A549 (cell line): ENCODE measurements at places on chromosomes 16 and 17. TPM values are rescaled to one million over a fixed set of nuclear protein-coding genes. Genes with fewer than 3 reads are reported as not detected.
A peak's percentile ranks its signal among the peaks of the same experiment; 100 is the strongest.

Gene ETV4
- polyA plus RNA-seq, result 14.0 to 21.4 TPM (median 18.5 TPM) in 3 replicates

Gene GPR142
- polyA plus RNA-seq, result not detected in 3 replicates

GRCh38 chr17:46742565-46743270 is 75.8 kb downstream of the WNT3 start:
- DNase-seq, result peak; percentile 84

- DNase-seq, result peak; percentile 10
These were observed 163.3 kb downstream of the HS3ST2 start for GRCh38 chr16:22977294-22977697.

Gene ATP2A3
- polyA plus RNA-seq, result 2.5 to 4.1 TPM (median 3.1 TPM) in 3 replicates

Gene SKAP1
- polyA plus RNA-seq, result 0.08 to 0.16 TPM (median 0.14 TPM) in 3 replicates

Gene KRTAP4-3
- not detected in 3 replicates for polyA plus RNA-seq

DNA sequence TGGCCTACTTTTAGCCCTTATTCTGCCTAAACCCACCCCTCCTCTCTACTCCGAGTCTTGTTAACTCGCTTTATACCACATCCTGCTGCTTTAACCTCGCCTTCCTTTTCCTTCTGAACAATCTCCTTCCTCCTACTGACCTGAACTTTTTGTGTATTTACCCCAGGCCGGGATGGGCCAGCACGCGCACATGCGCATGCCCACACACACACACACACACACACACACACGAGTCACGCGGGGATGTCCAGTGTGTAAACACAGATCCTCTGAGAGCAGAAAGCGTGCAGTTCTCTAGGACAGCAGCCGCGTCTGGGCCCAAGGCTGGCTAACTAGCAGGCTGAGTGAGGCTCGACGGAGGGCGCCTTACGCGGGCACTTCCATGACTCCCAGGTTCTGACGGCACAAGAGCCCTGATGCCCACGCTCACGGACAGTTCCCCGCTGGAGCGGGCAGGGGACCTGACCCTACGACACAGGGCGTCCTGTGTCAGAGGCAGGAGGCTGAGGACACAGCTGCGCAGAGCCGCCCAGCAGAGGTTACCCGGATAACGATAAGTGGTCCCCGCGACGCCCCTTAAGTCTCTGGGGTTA is 610 bp downstream of the PIK3R5 start:
- DNase-seq, result no peak

DNA sequence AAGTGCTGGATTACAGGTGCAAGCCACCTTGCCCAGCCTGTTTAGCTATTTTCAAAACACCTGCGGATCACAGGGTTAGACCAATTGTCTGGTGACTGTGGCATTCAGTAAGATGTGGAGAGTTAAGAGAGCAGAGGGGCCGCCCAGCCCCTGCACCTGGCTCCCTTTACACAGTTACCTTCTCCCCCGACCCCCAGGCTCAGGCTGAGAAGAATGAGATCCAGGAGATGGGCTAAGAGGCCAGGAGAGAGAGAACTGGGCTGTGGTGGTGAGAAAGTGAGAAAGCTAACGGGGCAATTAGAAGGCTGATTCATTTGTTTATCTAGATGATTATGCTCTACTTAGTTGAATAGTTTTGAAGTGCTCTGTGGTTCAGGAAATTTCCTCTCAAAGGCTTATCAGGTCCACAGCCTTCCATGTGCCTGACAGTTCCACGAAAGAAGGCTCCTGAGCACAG is 67.8 kb upstream of the AXIN2 start:
- no peak for DNase-seq

- DNase-seq, result no peak
These were observed 6.9 kb upstream of the FOXJ1 start for GRCh38 chr17:76148015-76148326.

Gene PRAC1
- not detected in 3 replicates for polyA plus RNA-seq

DNA sequence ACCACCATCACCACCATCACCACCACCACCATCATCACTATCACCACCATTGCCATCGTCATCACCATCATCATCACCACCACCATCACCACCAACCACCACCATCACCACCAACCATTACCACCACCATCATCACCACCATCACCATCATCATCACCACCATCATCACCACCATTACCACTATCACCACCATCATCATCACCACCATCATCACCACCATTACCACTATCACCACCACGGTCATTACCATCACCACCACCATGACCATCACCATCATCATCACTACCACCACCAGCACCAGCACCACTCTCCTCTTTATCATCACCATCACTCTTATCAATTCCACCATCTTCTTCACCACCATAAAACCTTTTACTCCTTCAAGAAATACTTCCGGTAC is 1.1 kb upstream of the TMEM114 start:
- no peak for DNase-seq

- no peak for DNase-seq
These were observed 9.8 kb upstream of the CTCF start for GRCh38 chr16:67552476-67552875.

GRCh38 chr16:25012525-25012991 is 2.6 kb downstream of the ARHGAP17 start:
- no peak for DNase-seq

GRCh38 chr17:41324180-41325075 is 8.9 kb upstream of the KRTAP17-1 start:
- peak; percentile 48 for DNase-seq
